ENCODE measurements at places on chromosomes 16 and 17. TPM values are rescaled to one million over a fixed set of nuclear protein-coding genes. Genes with fewer than 3 reads are reported as not detected.

The P2RX5 gene
- total RNA-seq = 15.6 TPM

The PROCA1 gene
- 0.94 TPM for total RNA-seq

The SLFN12L gene
- total RNA-seq = 53.3 TPM

The C1QTNF1 gene
- total RNA-seq = 0.10 TPM

The VKORC1 gene
- 27.1 TPM for total RNA-seq

The EPN3 gene
- not detected for total RNA-seq

The USP6 gene
- 0.10 TPM for total RNA-seq

The KRTAP4-7 gene
- total RNA-seq = not detected

The RPTOR gene
- 29.8 TPM for total RNA-seq

The SRCIN1 gene
- not detected for total RNA-seq

The TMEM238L gene
- total RNA-seq = not detected

The WFDC1 gene
- total RNA-seq = 0.10 TPM

The SLC12A3 gene
- 0.10 TPM for total RNA-seq

The CLN3 gene
- total RNA-seq = 17.2 TPM

All from mononuclear cell (primary cell).